ENCODE measurements at places on chromosomes 4 and X. TPM values are rescaled to one million over a fixed set of nuclear protein-coding genes. Genes with fewer than 3 reads are reported as not detected.

The POLN gene
- 0.37 TPM for total RNA-seq

The JADE3 gene
- 6.1 TPM for total RNA-seq

The HELT gene
- not detected for total RNA-seq

The SPRY1 gene
- total RNA-seq = 10.1 TPM

The DBET gene
- total RNA-seq = not detected

The SMIM10L2A gene
- total RNA-seq = 2.5 TPM

The TDO2 gene
- total RNA-seq = not detected

The DDX3X gene
- 173 TPM for total RNA-seq

The SPANXN1 gene
- total RNA-seq = not detected

The LPAR4 gene
- total RNA-seq = not detected

The VCX3A gene
- total RNA-seq = not detected

The CXCL6 gene
- 3.6 TPM for total RNA-seq

The MAGEE2 gene
- total RNA-seq = not detected

The ZCCHC13 gene
- total RNA-seq = not detected

The CCSER1 gene
- total RNA-seq = 1.4 TPM

The MAGEA9B gene
- not detected for total RNA-seq

The ALPK1 gene
- 5.5 TPM for total RNA-seq

The ABCG2 gene
- 0.60 TPM for total RNA-seq

The STATH gene
- not detected for total RNA-seq

The CXCL1 gene
- 97.3 TPM for total RNA-seq

The RHOXF1 gene
- total RNA-seq = not detected
